Breast epithelium (tissue), 4 donors: ENCODE measurements at places on chromosomes 6 and 20.

DNA sequence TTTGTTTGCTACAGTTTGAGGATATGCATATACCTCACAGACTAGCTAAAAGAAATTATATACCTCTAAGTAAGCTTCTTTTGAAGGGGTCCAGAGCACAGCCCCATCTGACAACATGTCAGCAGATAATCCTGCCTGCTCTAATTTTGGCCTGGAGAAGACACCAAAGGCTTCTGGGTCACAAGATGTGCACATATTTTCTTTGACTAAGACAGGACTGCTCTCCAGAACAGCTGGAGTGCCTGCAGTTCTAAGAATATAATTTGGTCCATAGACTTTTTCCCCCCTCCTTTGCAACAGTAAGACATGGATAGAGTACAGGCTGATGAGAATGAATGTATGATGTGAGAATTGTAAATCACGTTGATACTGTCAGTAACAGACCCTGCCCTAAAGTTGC lies 107.9 kb upstream of the KCNK16 start:
- H3K27ac ChIP-seq: peak overlapping the region; percentile 70
- peaks cover 12% of the 10 kb centered on the region for H3K4me1 ChIP-seq
- DNase-seq: no peak
- no peaks in the 10 kb centered on the region for H3K27me3 ChIP-seq
- H3K4me3 ChIP-seq: no peak overlapping the region
- no peaks in the 10 kb centered on the region for H3K36me3 ChIP-seq

DNA sequence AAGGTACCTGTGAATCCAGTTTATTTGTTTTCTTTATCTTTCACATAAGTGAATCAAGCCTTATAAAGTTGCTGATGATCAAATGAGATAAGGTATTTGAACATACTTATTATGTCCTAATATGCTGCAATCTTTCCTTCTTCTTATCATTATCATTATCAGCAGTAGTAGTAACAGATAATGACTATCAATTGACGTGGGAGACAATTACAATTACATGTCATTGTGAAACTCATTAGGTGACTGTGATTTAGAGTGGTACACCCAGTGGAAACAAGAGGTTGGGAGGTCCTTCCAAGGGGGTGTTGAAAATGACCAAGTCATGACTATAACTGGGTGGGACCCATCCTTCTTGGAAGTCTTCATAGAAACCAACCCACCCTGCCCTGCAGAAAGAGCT lies 2.8 kb downstream of the CLIC5 start:
- no peaks in the 10 kb centered on the region for H3K36me3 ChIP-seq
- no peaks in the 10 kb centered on the region for H3K27me3 ChIP-seq
- no peak overlapping the region for H3K27ac ChIP-seq
- no peak overlapping the region for H3K4me3 ChIP-seq

DNA sequence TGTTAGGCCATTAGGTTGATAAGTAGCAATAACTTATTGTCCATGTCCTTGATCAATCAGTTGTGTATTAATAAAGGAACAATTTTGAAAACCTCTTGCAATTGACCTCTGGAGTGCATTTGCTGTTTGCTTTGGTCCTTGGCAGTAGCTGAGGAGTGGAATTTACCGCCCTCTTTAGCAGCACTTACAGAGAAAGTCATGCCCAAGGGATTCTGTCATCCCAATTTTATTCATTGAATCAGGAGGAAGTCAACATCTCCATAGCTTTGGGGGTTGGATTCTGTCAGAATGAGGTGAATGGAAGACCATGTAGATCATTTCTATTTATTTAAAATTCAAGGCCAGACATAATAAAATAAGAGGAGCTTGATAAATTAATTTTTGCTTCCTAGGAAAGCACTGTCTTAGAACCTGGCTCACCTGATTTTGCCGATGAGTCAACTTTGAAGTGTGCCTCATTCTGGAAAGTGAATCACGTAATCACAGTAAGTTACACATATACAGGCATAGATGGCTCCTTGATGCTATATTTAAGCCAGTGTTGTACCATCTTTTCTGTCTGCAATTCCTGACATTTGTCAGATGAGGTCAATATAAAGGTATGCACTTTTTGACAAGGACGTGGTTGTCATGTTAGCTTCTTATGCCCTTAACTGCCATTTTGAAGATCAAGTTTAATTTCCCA lies 128.7 kb upstream of the MLIP start:
- no peaks in the 10 kb centered on the region for H3K27me3 ChIP-seq
- no peak overlapping the region for H3K4me3 ChIP-seq
- H3K4me1 ChIP-seq: no peaks in the 10 kb centered on the region
- DNase-seq: no peak
- H3K36me3 ChIP-seq: no peaks in the 10 kb centered on the region

DNA sequence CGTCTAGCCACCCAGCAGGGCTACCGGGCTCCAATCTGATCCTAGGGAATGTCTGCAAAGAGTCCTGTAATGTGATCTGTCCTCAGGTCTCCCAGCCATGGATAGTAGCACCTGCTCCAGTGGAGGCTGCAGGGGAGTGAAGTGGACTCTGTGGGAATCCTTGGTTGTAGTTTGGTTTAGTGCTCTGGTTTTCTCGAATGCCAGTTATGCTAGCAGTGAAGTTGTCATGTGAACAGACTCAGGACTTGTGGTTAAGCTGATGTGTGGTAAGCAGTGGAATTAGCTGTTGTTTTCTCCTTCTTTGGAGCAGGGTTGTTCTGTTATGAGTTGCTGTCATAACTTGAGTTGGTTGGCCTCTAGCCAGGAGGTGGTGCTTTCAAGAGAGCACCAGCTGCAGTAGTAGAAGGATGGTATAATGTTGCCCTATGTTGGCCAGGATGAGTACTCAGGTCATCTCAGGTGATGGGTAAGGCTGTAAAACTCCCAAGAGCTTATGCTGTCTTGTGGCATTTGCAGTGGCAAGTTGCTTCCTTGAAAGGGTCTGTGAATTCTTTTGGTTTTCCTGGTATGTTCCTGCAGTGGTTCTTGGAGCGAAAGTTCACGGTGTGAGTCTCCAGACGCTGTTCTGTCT lies 390.2 kb downstream of the UTRN start:
- no peak for DNase-seq
- H3K27me3 ChIP-seq: no peaks in the 10 kb centered on the region
- H3K4me1 ChIP-seq: no peaks in the 10 kb centered on the region
- no peaks in the 10 kb centered on the region for H3K36me3 ChIP-seq

GRCh38 chr20:59571551-59572314 lies 32.6 kb upstream of the PHACTR3 start:
- H3K4me1 ChIP-seq: no peaks in the 10 kb centered on the region
- H3K36me3 ChIP-seq: no peaks in the 10 kb centered on the region
- no peak for DNase-seq
- peaks cover 60% of the 10 kb centered on the region for H3K27me3 ChIP-seq
- peak overlapping the region; percentile 26 for H3K4me3 ChIP-seq

- no peaks in the 10 kb centered on the region for H3K36me3 ChIP-seq
- no peaks in the 10 kb centered on the region for H3K27me3 ChIP-seq
- no peak overlapping the region for H3K27ac ChIP-seq
- DNase-seq: no peak
- H3K4me3 ChIP-seq: no peak overlapping the region
These were observed 7.5 kb downstream of the FBXO5 start for GRCh38 chr6:152975204-152975915.

GRCh38 chr6:84455511-84456029 lies 228.1 kb upstream of the CEP162 start:
- no peaks in the 10 kb centered on the region for H3K27me3 ChIP-seq
- H3K27ac ChIP-seq: no peak overlapping the region
- H3K4me1 ChIP-seq: no peaks in the 10 kb centered on the region
- H3K4me3 ChIP-seq: no peak overlapping the region
- no peaks in the 10 kb centered on the region for H3K36me3 ChIP-seq

- no peaks in the 10 kb centered on the region for H3K4me1 ChIP-seq
- no peak overlapping the region for H3K27ac ChIP-seq
- H3K4me3 ChIP-seq: no peak overlapping the region
- DNase-seq: no peak
These were observed 259.8 kb downstream of the CD109 start for GRCh38 chr6:73955800-73956199.

DNA sequence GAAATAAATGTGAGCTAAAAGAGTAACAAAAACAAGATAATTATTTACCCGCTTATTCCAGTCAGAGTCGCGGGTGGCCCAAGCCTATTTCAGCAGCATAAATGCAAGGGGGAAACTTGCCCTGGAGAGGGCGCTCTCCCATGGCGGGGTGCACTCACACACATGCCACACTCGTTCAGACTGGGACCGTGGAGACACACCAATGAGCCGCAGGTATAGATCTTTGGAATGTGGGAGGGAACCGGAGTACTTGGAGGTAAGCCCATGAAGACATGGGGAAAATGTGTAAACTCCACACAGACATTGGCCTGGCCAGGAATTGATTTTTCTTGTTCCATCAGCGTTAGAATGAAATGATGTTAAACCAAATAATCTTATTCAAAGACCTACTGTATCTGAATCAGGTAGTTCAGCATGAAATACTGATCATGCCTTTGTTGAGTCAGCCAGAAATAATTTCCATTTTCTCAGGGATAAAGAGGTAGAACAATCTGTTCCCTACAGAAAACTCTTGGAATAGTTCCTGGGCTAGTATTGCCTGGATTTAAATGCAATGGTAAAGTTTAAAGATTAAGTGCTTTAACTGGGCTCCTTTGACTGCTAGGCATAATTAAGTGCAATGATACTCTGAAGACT lies 191.5 kb downstream of the MCHR2 start:
- no peaks in the 10 kb centered on the region for H3K27me3 ChIP-seq
- H3K4me1 ChIP-seq: no peaks in the 10 kb centered on the region
- no peak overlapping the region for H3K4me3 ChIP-seq
- DNase-seq: no peak
- H3K36me3 ChIP-seq: no peaks in the 10 kb centered on the region
- no peak overlapping the region for H3K27ac ChIP-seq
